ENCODE measurements at places on chromosomes 3 and 15.

DNA sequence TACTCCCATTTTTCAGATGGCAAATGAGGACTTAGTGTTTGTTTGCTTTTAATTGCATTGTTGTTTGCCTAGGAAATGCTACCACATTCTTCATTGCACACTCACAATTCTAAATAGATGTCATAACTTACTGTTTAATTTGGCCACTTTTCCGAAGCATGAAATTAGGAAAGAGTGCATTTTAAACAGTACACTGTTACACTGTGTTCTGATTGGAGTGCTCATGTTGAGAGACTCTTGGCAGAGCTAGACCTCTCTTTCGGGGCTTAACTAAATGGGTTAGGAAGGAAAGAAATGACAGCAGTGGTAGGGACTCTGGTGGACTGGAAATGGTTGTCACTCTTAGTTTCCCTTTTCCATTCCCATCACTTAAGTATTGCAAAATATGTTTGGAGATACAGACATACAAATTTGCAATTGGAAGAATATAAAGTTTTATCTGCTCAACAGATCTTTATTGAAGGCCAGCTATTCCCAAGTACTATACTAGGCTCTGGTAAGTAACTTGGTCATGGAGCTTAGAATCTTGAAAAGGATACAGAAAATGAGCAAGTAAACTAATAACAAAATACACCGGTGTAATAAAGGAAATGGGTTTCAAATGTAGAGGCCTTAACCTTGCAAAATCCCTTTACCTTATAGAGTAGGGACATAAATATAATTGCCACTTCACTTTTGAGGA, 90.2 kb downstream of the DCUN1D1 start:
- DNase-seq: no peak

- DNase-seq: no peak
These were observed 16.0 kb downstream of the TRAIP start for GRCh38 chr3:49840388-49840787.

DNA sequence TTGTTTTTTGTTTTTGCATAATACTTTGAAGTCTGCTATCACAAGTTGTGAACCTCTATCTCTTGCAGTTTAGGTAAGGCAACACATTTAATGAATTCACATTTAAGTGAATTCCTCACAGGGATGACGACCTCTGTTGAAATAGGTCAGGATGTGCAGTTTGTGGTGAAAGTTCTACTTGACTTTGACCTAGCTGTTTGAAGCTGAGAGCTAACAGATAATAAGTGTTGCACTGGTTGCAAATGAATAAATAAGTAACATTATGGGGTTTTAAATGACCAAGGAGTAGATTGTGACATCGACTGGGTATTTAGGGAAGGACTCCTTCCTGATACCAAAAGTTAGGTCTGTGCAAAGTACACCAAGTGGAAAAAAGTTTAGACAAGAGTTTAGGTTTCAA, 23.9 kb downstream of the NIT2 start:
- no peak for DNase-seq

GRCh38 chr15:74036271-74037170, 42.0 kb downstream of the PML start:
- no peak for DNase-seq

DNA sequence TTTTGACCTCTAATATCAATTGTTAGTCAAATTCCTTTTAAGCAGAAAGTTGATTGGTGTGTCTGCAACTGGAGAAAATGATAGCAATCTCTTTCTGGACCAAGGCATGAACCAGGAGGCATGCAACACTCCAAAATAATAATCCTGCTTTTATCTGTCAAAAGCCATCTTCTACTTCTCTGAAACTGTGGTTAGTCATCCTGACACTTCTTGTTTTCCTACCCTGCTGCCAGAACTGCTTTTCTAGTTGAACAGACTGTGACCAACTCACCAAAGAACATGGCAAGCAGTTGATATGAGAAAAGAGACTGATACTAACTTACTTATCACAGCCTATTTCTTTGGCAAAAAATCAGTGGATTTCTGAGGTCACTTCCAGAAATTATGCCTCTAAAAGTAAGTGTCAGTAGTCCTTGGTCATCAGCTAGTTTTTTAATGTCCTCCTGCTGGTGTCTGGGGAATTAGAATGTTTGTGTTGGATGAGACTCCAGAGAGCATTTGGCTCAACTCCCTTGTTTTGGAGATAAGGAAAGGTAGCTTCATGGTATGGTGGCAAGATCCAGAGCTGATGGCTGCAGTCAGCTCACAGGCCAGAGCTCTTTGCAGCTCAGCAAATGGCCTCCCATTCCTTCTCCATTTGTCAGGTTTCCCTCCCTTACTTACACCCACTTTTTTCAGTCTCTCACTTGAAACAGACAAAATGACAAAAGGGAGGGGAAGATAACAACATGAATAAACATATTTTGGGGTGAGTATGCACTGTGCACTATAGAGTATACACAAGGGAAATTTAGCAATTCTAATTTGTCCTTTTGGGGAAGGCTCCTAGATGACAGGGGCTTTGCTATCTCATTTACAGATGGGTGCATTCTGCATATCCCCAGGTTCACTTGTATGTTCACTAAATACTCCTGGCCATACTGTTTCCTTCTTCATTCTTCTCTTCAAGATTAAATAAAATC, 7.0 kb downstream of the CRYGS start:
- DNase-seq: no peak

DNA sequence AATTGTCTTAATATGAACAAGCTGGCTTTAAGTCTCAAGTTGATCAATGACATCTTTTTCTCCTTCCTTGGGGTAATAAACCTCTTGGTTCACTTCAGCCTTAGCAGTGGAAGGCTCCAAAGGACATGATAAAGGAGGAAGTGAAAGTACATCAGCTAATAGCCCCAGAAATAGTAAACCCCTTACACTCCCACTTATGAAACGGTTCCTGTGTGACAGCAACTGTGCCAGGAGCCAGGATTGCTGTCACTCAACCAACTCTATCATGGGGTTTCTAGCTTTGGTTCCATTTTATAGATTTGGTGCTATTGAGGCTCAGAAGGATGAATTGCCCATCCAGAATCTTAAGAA, 216.7 kb downstream of the ABHD5 start:
- no peak for DNase-seq

DNA sequence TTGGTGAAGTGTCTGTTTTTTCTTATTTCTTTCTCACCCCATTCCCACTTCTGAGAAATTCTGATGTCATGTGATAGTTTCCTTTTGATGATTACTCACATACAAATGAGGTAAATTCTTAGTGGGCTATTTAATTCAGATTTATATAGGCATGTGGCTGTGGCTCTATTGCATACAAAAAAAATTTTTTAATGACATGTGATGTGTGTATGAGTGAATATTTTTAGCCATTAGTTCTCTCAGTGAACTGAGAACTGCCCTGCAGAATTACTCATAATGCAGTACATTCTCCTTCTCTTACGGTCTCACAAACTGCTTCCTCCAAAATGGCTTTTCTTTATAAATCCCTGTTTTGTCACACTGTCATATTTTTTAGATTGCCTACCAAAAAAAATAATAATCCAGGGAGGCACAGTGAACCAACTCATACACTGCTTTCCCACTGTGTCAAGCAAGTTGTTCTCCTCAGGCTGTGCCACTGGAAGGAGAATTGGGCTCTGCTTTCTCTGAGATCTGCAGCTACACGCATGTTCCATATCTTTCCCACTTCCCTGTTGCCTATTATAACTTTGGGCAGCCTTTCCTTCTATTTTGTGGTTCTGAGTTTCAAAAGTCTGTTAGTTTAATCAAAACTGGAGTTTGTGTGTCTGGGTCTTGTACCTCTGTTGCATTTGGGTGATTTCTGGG, 415.7 kb upstream of the THBS1 start:
- no peak for DNase-seq

DNA sequence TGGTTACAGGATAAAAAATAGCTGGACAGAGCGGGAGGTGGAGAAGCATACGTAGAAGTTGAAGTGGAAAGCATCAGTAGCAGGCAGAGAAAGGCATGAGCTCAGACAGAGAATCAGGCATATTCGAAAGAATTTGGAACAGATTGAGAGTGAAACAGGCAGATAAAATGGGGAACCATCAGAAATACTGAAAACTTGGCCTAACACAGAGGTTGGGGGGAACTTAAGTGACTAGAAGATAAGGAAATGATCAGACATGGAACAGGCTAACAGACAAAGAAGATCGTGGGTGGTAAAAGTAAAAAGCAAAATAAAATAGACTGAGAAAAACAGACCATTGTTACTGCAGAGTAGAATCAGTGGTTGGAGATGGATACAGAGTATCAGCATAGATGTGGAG, 32.9 kb downstream of the GTF2E1 start:
- no peak for DNase-seq

- no peak for DNase-seq
These were observed 33.3 kb upstream of the DUSP7 start for GRCh38 chr3:52089691-52090090.

DNA sequence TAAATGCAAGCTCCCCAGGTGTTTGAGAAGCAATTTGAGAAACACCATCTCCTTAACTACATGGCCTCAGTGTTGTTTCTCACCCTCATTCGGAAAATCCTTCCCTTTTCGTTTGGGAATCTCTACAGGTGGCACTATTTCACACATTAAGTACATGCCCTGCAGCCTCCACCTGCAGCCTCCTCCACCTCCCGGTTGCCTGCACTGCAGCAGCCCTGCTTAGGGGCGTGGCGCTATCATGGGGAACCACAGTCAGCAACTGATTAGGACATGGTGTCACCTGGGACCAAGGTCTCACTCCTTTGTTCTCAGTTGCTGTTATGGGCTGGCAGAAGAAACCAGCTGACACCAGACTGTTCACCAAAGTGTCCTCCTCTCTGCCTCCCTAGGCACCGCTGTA, 11.7 kb upstream of the ZNF774 start:
- no peak for DNase-seq

- DNase-seq: no peak
These were observed 42.7 kb downstream of the HDGFL3 start for GRCh38 chr15:83164771-83165404.

- no peak for DNase-seq
These were observed 7.3 kb downstream of the TYRO3 start for GRCh38 chr15:41566121-41566885.

GRCh38 chr3:24154013-24154695, 209.1 kb downstream of the NR1D2 start:
- DNase-seq: no peak

GRCh38 chr3:187721055-187721454, 18.7 kb upstream of the RTP2 start:
- no peak for DNase-seq

DNA sequence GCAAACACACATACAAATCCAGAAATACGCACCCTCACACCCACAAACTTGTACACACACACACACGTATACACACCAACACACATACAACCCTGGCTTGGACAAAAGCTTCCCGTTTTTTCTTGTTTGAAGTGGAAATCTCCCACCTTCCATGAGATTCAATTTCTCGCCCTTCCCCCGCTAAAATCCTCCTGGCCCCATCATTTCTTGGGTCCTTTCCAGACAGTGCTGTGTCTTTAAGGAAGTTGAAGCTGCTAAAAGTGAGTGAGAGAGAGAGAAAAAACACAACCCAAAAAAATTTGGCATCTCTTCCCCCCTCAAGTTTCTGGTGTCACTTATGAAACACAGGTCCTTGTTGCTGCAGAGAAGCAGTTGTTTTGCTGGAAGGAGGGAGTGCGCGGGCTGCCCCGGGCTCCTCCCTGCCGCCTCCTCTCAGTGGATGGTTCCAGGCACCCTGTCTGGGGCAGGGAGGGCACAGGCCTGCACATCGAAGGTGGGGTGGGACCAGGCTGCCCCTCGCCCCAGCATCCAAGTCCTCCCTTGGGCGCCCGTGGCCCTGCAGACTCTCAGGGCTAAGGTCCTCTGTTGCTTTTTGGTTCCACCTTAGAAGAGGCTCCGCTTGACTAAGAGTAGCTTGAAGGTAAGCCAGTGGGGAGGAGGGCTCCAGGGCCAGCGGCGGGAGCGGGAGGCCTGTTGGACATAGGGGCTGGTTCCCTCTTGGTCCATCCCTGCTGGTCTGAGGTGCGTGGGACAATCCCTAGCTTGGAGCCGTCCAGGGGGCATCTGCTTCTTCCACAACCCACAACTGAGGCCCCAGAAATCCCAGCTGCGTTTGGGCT, at the start of gene ISLR:
ISLR (plus strand) TSS at position 331 of the 839 bp plus-strand sequence. CDS start 1,149 bp downstream, outside the sequence.
- DNase-seq: no peak

DNA sequence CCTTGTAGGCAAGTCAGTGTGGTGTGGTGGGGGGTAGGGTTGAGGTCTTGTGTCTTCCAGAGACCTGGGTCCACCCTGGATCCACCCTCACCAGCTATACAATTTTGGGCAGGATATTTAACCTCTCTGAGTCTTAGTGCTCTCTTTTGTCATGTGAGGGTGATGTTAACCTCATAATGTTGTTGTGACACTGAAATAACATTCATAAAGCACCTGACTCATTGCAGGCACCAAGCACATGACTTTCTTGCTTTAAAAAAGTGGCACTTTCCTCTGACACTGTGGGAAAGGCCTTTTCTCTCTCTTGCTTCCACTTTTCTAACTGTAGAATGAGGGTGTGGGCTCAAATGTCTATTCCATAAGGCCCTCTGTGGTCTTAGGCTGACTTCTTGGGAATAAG, 75.5 kb downstream of the SCN10A start:
- DNase-seq: no peak

DNA sequence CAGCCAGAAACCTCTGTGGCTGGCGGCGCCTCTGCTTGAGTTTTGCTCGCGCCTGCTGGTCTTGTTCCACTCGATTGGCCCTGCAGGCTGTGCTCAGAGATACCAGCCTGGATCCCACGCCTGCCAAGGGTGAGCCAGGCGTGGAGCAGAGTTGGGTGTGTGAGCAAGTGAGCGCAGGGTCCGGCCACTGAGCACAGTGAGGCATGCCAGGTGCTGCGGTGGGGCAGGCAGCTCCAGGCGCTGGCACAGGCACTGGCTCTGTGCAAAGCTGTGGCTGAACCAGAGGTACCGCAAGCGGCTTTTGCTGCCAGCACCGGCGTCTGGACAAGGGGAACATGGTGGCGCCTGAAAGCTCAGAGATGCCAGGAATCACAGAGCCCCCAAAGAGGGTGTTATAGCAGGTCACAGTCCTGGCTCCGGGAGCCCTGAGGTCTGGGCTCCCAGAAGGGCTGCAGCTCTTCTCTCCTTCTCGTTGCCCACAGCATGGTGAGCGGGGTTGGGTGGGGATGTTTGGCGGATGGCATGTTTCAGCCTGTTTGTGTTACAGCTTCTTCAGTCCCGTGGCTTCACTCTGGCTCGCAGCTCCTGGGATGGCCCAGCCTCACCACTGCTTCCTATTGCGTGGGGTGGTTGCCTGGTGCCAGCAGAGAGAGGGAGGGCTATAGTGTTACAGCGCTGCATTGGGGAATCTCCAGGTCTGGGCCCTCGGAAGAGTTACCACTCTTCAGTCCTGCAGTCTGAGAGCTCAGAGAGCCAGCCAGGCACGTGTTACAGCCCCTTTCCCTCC, 73.9 kb downstream of the NR1D2 start:
- DNase-seq: no peak

GRCh38 chr3:181695661-181696491, 15.8 kb upstream of the SOX2 start:
- DNase-seq: no peak

DNA sequence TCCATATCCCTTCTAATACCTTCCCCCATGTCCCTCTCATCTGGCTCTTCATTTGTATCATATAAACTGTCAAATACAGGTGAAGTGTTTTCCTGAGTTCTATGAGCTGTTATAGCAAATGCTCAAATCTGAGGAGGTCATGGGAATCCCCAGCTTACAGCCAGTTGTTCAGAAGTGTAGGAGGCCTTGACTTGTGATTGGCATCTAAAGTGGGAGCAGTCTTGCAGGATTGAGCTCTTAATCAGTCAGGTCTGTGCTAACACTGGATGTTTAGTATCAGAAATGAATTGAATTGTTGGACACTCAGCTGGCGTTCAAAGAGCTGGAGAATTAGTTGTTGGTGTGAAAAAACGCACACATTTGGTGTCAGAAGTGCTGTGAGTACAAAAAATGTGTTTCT, 65.0 kb downstream of the IFT57 start:
- DNase-seq: no peak

Measured in stimulated activated CD4-positive, alpha-beta T cell treated with anti-CD3 and anti-CD28 coated beads, Interleukin-1b, Interleukin-23, amount 100 ng/mL, for 4 hours (primary cell).